Fibroblast of villous mesenchyme (primary cell): ENCODE measurements at places on chromosomes 4 and X.
A peak's percentile ranks its signal among the peaks of the same experiment; 100 is the strongest.

DNA sequence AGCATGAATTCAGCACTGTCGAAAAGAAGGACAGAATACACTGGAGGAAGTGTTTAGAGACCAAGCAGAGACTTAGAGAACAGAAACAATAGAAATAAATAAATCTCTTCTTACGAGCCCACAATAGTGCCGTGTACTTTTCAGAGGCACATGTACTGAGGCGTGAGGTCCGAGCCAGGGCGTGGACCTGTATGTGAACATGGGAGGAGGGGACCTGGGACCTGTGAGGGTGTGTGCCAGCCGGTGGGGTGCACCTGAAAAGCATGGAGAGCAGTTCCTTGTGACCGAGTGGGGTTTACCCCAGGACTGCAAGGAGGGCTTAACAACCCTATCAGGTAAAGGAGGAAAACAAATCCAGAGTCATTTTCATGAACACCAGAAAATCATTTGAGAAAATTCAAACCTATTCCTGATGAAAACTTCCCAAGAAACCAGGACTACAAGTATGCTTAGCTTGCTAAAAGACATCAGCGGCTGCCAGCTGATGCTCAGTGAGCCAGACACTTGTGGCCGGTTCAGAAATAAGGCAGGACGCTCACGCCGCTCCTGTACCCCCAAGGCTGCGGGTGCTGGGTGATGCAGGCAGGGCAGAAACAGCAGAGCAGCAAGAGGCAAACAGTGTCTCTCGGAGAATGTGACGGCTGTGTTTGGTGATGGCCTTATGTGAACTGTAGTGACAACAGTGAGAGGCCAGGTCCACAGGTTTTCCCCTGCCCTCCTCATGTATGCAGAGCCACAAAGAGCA is 37.1 kb downstream of the NELFA start:
- no peak for DNase-seq

DNA sequence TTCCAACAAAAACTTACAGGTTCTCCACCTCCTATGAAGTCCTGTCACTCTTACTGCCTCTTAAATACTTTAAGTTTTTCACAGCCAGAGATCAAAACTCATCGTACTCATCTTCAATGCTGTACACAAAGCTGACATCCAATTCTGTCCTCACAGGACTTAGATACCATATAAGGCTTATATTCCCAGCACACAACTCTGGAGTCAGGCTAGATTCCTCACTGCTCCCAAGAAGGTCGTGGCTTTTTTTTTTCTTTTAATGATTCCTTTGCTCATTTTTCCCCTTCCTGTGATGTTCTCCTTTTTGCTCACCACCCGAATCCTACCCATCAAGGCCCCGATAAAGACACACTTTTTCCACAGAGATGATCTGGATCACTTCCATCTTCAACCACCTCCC is 914 bp downstream of the TRAPPC2 start:
- no peak for DNase-seq

DNA sequence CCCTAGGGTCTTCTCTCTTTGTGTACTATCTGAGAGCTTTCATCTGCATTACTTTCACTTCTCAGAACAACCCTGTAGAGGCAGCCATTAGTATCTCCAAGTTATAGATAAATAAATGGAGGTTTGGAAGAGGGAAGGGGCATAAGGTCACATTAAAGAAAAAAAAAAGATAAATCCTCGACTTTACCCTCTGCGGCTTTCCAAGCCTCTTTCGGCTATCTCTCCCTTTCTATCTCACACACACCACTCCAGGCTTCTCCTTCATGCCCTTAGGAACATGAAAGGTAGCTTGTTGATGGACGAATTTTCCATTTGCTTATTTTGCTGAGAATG is 660 bp upstream of the ARHGEF9 start:
- no peak for DNase-seq

GRCh38 chr4:83075311-83076095 is 39.0 kb downstream of the PLAC8 start:
- peak; percentile 85 for DNase-seq

DNA sequence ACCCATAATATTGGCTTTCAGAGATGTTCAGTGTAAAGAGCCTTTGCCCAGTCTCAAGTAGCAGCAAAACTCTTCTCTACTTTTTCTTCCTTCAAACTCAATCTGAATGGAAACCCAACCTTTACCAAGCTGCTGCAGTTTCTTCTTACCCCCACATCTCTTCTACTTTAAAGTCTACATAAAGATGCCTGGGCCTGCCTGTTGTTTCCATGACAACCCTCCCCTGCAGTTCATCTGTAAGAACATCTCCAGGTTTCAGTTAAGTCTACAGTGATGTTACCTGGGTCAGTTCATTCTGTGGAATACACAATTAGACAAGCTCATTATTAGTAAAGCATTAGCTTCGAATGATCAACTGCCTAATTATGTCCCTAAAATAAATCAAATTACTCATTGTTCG is 81.4 kb downstream of the SPANXN3 start:
- no peak for DNase-seq

- peak; percentile 52 for DNase-seq
Observed at GRCh38 chrX:45954026-45954425, 591.2 kb downstream of the ZNF674 start.

DNA sequence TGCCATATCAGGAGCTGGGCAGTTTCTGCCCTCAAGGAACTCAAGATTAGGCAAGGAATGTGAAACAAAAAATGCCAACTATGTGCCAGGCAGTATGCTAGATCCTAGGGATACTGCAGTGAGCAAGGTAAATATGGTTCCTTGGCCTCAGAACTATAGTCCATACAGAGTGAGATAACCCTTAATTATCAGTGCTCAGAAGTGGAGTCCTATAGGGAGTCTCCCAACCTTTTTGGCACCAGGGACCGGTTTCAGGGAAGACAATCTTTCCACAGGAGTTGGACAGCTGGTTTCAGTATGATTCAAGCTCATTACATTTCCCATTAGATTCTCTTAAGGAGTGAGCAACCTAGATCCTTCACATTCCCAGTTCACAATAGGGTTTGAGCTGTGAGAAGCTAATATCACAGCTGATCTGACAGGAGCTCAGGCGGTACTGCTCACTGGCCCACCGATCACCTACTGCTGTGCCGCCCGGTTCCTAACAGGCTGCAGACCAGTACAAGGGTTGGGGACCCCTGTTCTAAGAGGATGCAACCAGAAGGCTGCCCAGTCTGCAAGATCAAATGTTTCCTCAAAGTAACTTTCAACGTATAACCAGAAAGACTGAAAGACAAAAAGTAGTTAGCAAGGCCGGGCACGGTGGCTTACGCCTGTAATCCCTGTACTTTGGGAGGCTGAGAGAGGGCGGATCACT is 1.7 kb upstream of the SRP72 start:
- peak; percentile 36 for DNase-seq

GRCh38 chr4:78971326-78971725 is 32.1 kb upstream of the PAQR3 start:
- DNase-seq, result peak; percentile 21

- DNase-seq, result no peak
Observed at GRCh38 chrX:24839331-24839730, 145.6 kb downstream of the POLA1 start.

- no peak for DNase-seq
Observed at GRCh38 chr4:22997358-22998224, 304.9 kb downstream of the GBA3 start.

DNA sequence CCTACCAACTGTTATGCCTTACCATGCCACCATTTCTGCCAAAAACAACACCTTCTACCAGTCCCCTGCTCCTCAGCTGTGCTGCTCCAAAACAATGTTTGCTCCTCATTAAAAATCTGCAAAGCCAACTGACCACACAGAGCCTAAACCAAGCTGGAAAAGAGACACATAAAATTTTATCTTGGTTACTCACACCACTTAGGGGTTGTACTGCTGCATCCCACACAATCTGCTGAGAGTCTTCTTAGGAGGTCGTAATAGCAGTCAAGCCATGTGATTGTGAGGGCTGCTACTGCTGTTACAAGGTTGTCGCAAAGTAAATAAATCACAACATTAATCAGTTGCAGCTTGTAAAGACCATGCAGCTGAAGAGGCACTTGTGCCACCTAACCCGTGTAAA is 607.4 kb upstream of the FAM241A start:
- DNase-seq, result peak; percentile 85

DNA sequence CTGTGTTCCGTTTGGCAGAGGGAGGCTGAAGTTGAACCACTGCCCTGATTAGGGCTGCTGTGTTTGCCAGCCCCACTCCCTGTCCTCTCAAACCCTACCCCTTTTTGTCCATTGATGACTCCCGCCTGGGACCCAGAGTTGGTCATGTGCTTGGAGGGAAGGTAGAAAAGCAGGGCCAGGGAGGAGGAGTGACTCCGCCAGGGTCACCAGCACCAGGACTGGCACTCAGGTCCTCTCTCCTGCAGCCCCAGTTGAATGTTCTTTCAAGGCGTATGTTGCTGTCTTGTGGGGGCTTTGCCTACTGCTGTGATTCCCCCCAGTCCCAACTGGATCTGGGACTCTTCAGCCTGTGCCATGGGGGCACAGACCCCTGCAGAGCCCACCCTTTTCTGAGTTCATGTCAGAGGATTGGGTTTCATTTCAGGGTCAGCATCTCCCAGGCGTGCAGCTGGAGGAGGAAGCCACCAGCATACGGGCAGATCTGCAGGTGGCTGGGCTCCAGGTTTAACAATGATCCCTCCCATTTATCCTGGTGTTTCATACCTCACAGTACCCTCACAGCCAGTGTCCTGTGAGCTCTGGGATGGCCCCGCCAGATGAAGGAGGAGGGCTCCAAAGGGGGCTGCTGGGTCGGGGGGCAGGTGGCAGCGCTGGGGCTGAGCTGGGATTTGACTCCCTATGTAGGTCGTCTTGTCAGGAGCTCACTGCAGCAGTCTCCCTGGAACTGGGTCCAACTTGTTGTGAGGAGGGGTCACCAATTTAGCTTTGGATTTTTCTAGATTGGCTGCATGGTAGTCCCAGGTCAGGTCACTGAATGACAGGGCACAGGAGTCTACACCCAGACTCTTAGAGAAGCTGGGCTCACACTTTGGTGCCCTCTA is 55.7 kb downstream of the MSX1 start:
- no peak for DNase-seq

- DNase-seq, result no peak
Observed at GRCh38 chrX:43881410-43882293, 598 bp downstream of the MAOB start.

- no peak for DNase-seq
Observed at GRCh38 chr4:52299120-52299519, 248.0 kb downstream of the SPATA18 start.

GRCh38 chr4:71691416-71692073 is 92.3 kb downstream of the GC start:
- DNase-seq, result no peak

DNA sequence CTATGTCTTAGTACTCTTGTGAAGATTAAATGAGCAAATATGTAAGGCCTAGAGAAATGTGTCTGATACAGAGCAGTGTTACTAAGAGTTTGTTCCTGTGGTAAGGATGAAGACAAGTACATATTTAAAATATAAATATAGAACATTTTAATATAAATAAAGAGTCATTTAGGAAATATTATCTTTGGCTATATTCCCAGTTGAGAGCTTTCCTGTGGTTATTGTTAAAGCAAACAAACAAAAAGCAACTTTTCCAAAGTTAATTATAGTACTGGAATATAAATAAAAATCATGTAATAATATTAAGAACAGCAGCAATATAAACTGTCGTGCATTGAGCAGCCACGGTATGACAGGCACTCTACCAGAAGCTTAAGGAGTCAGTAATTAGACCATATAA is 472.5 kb downstream of the INPP4B start:
- DNase-seq, result peak; percentile 51

- no peak for DNase-seq
Observed at GRCh38 chrX:88560673-88561330, 186.2 kb upstream of the CPXCR1 start.

DNA sequence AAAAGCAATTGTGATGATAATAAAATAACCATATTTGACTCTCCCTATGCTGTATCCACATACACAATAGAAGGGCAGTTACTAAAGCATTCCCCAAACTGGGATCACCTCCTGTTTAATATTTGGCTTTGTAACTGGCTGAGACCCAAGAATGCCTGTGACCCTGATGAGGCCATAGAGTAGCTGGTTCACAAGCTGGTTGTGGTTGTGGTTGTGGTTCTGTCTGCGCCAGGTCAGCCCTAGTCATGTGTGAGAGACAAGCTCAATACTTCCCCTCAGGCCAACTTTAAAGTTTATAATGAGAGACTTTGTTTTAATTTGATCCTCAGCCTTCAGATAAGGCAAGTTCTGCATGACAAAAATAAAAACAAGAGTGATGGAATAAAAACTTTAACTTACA is 209.9 kb downstream of the PARM1 start:
- no peak for DNase-seq

- peak; percentile 31 for DNase-seq
Observed at GRCh38 chr4:42995343-42995944, 102.9 kb downstream of the GRXCR1 start.

DNA sequence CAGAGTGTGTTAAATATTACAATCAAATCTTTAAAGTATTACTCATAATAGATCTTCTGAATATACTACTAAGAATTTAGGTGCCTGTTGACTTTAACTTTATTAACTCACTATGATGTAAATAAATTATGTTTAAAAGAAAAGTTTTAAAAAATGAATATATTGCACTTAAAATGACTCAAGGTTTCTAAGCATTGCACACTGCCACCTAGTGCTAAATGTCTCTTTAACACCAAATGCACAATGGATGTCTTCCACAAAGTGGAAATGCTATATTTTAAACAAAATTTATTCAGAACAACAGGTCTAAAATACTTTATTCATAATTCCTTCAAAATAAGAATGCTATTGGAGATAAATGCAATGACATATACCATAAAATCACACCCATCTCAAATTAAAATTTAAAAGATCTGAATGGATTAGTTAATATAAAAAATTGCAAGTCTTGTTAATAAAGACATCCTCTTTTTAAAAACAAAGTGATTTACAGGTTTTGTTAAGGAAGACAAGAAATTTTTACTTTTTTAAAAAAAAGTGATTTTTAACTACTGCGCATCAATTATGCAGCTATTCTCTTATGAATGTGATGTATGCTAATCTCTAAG is 5.5 kb downstream of the INPP4B start:
- peak; percentile 65 for DNase-seq

GRCh38 chr4:8838961-8839431 is 32.6 kb downstream of the HMX1 start:
- no peak for DNase-seq

- DNase-seq, result no peak
Observed at GRCh38 chr4:92450694-92451093, 146.9 kb downstream of the GRID2 start.

- DNase-seq, result peak; percentile 16
Observed at GRCh38 chrX:106247162-106247561, 79.1 kb downstream of the PWWP3B start.

DNA sequence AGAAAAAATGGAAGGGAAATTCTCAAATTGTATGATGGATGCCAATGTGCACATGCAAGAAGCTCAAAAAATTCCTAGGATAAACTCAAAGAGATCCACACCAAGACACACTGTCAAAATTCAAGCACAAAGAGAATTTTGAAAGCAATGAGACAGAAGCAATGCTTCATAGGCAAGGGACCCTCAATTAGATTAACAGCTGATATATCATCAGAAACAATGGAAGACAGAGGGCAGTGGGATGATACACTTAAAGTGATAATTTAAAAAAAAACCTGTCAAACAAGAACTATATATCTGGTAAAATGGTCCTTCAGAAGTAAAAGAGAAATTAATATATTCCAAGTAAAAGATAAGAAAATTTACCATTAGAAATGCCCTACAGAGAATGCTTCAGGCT is 306.3 kb upstream of the PCDH7 start:
- no peak for DNase-seq

- peak; percentile 7 for DNase-seq
Observed at GRCh38 chr4:92305148-92305877, 1.5 kb downstream of the GRID2 start.
